CD4-positive, alpha-beta T cell treated with Interferon alpha-2 for 1 hour (primary cell): ENCODE measurements at places on chromosomes 4 and X.

DNA sequence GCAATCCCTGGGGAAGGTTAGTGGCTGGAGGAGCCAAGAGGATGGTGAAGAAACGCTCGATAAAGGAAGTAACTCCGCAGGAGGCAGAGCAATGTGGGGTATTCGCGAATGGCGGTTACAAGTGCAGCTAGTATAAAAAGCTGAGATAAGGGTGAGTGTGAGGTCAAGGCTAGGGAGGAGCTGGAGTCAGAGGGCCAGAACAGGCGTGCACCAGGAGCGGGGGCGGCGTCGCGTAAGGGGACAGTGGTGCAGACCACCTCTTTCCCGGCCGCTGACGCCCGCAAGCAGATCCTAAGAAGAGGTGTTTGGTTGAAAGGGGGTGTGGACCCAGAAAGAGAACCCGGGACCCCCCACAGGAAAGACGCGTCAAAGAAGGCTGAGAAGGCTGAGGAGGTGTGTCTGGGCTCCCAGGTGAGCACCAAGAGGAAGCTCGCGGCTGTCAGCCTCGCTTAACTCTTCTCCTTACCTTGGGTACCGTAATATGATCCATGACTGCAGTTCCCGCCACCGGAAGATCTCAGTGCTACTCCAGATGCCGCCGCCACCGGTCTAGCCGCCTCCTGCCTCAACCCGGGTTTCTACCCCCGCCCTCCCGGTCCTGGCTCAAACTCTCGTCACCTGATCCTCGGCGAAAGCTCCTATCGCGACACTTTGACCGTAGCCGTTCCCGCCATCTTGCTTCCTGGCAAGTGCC, at the start of gene MTMR8:
Gene MTMR8 (minus strand): TSS at position 579 of the 694 bp plus-strand sequence. CDS start 89 bp downstream, at position 490.
- peak; percentile 77 for DNase-seq

GRCh38 chrX:56791456-56791855, 62.4 kb downstream of the NBDY start:
- DNase-seq = no peak

DNA sequence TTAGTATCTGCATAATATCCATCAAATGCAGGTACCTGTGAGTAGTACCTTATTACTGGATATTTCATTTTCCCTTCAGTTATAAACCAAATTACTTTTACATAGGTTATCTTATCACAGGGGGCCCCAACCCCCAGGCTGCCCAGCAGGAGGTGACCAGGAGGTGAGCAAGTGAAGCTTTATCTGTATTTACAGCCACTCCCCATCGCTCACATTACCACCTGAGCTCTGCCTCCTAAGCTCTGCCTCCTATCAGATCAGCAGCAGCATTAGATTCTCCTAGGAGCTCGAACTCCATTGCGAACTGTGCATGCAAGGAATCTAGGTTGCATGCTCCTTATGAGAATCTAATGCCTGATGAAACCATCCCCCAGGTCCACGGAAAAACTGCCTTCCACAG, 6.3 kb downstream of the PRSS12 start:
- no peak for DNase-seq

DNA sequence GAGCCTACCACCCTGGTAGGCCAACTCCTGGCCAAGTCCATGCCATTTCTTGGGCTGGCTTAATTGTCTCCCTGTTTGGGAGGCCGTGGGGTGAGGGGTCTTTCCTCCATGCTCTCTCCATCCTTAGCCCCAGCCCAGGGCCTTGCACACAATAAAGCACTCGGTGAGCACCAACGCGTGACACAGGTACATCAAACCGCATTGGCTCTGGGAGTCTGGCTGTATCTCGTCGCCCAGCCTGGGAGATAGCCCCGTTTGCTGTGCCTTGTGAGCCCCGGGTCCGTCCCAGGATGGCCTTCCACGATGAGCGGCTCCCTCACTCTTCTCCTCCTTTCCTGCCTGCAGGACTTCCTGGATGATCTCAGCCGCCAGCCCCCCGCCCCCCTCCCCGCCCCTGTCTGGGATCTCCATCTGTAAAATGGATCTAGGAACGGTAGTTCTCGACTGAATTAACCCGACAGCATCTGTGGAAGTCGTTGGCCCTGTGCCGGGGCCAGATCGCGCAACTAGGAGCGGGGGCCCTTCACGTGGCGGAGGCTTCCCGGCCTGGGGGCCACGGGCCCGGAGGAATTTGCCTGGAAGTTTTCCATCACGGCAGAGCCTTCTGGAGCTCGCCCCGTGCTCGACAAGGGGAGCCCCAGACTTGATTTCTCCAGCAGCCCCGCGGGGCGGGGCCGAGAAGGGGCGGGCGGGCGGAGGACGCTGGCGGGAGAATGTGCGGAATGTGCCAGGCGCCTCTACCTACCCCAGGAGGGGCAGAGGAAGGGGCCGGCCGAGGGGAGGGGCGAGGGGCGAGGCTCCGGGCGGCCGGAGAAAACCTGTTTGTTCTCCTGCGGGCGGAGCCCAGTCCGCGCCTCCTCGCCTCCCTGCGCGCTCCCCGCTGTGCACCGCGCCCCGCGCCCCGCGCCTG, at the start of gene ZNF185:
Gene ZNF185 (plus strand): TSS at position 846 of the 910 bp plus-strand sequence. CDS start 16,423 bp downstream, outside the sequence.
- DNase-seq = no peak

GRCh38 chr4:24840826-24841543, 45.6 kb downstream of the SOD3 start:
- DNase-seq = no peak

DNA sequence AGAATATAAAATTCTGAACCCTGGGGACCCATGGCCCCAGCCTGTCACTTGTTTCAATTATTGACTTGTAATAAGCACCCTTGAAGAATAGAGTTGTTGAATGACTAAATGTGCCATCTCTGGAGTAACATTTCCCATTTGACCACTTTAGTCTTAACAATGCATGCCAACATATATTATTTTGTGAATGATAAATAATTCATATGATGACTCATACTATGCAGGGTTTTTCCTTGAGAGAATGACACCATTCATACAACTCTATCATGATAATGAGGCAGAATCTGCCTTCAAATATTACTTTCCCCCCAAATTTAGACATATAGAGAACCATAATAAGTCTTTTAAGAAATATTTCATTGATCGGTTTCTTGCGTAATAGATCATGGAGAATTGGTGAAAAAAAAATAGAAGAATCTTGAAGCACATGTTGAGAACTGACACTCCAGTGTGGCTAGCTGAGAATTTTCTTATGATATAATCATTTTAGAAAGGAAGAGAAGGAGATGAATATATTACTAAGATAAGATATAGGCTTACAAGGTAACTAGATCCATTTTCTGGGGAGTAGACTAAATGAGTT, 404.5 kb downstream of the GRXCR1 start:
- no peak for DNase-seq

DNA sequence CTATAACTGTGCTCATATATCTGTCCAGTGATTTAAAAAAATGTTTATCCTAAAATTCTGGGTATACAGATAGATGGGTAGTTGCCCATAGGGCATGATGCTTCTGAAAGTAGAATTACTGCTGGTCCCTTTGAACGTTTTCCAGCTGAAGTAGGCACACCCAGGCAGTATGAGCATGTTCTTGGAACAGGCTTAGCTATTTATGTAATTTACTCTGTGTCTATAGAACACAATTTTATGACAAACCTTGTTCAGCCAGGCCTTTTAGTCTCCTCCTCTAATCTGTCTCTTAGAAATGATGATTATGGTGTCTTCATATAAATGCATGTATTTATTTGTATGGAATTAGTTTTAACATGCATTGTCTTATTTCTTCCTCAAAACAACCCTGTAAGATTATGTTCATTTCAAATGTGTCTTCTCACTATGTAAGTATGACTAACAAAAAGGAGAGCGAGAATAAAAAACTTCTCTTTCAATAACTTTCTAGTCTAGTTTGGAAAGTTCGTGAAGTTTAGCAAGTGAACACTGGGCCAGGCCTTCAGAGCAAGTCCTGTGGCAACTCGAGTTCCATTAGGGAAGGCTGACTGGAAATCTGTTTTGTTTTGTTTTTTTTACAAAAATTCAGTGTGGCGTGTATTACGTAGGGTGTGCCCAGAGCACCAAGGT, 142.0 kb downstream of the AFF1 start:
- no peak for DNase-seq

DNA sequence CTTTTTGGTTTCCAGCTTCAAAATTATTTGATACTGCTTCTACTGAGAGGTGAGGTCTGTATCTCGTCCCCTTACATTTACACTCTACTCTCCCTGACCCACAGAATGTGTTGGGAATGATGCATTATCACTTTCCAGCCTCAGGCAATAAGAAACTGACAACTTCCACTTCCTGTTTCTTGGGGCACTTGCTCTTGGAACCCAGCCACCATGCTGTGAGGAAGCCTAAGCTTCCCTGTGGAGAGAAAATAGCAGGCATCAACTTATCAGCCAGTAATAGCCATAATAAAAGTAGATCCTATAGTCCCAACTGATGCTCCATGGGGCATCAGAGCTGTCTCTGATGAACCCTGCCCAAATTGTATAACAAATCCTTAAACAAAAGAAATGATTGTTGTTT, 32.6 kb downstream of the RELL1 start:
- DNase-seq = no peak

DNA sequence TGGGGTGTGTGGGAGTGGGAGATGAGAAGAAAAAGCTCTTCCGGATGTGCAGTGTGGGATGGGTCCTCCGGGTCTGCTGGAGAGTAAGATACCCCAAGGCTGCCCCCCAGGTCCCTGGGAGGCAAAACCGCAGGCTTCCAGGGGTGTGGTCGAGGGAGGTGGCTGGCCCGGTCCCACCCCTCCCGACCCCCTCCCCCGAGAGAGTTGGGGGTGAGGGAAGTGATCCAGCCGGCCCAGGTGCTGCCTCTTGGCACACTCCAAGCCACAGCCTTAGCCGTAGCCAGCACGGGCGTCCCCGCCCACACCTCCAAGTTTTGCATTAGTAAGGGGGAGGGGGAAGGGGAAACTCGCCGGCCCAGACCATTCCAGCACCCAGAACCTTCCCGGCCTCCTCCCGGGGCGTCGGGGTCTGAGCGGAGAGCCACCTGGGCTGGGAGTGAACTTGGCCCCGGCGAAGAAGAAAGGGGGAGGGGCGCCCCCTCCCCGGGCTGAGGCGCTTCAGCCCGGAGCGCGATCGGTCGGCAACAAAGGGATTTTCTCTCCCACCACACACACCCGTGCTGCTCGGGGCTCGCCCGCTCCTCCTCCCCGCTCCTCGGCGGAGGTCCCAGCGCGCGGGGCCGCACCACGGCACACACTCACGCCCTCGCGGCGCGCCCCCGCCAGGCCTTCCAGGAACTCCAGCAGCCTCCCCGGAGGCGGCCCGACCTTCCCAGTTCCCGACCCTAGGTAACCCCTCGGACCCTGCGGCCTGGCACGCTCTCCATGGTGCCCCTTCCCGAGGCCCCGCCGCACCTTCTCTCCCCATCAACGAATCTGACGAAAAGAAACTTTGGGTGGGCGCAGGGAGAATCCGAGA, 14.4 kb downstream of the BCOR start:
- DNase-seq = no peak

- DNase-seq = no peak
Measured at GRCh38 chrX:15856222-15856587, 1.6 kb upstream of the AP1S2 start.

DNA sequence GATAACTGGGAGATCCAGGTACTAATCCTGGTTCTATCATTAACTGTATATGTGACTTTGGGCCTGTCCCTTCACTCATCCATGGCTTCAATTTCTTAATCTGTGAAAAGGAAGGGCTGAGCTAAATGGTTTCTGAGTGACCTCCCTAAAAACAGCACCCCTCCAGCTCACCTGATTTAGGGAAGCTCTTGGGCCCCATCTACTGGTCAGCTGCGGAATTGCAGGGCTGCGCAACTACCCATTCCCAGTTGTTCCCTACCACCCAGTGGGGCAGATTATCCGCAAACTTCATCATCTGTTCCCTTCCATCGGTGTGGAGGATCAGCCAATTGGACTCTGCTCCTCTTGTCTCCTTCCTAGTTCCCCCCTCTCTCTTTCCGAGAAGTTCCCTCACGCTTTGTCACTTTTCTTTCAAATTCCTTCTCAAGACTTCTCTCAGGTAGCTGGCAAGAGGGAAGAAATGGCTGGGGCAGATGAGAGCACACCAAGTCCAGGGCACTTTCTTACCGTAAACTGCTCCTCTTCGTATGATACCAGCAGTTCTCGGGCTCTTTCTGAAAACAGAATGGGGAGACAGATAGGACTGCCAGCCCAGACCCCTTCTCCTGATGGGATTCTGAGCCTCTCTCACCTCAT, 5.8 kb downstream of the LAS1L start:
- peak; percentile 32 for DNase-seq

- DNase-seq = no peak
Measured at GRCh38 chrX:130628516-130628915, 226.7 kb downstream of the RBMX2 start.

DNA sequence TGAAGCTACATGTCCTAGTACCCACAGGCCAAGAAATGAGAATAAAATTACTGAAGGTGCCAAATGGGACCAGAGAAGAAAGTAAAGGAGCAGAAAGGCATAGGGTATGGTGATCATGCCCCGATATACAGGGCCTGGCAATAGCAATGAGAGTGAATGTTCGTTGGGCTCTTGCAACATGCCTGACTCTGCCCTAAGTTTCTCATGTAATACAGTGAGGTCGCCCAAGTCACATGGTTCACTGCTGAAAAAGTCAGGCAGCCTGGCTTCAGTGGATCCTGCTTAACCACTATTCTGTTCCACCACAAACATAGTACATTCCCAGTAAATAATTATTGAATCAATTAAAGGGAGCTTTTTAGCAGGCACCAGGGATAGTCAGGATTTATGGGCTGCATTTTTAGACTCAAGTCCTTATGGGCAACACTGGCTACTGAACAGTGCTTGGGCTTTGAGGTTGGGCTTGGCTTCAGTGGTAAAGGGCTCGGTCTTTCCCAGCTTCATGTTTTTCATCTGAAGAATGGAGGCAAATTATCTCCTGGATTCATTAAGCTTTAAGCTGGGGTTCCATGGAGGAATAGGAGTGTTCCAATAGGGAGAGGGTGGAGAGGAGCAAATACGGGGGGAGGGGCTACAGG, 67.1 kb upstream of the ZNF518B start:
- DNase-seq = no peak

DNA sequence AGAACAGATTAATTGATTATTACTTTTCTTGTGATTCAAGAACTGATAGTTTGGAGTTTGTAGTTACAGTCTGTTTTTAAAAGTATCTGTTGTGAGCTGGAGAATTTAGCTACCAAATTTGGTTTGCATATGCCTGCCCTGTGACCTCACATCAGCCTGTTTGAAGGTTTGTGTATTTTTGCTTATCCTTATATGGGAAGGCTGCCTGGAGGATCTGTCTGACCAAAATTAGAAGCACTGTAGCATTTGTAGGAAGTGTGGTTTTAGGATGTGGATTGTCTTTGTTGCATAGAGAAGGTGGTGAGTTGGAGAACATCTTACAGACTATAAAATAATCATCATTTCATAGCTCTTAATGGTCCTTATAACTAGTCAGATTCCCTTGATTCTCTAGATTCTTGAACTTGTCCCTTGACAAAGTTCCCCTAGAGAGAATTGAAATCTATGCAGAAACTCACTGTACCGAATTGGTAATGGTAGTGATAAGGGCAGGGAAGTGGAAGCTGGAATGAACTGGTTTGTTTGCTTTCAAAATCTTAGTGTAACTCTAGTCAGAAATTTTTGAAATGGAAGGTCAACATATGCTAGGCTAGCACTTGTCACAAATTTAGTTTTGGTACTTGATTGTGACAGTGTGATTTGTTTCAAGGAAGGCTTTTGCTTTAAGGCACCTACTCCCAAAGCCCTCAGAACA, 57.3 kb downstream of the SH3BGRL start:
- no peak for DNase-seq

GRCh38 chr4:14303856-14304255, 676.3 kb upstream of the BOD1L1 start:
- DNase-seq = no peak
